ENCODE measurements at places on chromosomes 2 and 18.

GRCh38 chr2:21761361-21761760 is 637.6 kb downstream of the TDRD15 start:
- no peak for DNase-seq

- peak; percentile 20 for DNase-seq
Observed at GRCh38 chr18:26091047-26091630, 726 bp upstream of the SS18 start.

- DNase-seq: no peak
Observed at GRCh38 chr2:183117226-183117625, 7.0 kb upstream of the NUP35 start.

DNA sequence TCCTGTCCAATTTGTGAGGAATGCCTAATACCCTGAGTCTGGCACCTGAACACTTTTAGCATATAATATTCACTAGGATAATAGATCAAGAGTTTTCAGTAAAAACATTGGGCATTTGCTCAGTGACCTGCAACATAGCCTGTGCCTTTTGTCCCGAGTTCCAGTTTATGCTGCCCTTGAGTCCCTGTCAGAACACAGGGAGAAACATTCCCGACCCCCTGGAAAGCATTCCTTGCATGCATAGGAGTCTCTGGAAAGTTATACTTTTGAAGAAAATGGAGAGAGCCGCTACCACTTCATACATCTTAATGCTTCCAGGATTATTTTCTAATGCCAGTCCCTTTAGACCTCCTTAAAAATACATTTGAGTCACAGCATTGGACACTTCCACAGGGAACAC is 107.3 kb downstream of the PLCL1 start:
- DNase-seq: no peak

GRCh38 chr2:242075168-242075567 is 205.6 kb downstream of the RTP5 start:
- no peak for DNase-seq

Measured in Panc1 (cell line).